ENCODE measurements at places on chromosomes 6 and 20. TPM values are rescaled to one million over a fixed set of nuclear protein-coding genes. Genes with fewer than 3 reads are reported as not detected.

DNA sequence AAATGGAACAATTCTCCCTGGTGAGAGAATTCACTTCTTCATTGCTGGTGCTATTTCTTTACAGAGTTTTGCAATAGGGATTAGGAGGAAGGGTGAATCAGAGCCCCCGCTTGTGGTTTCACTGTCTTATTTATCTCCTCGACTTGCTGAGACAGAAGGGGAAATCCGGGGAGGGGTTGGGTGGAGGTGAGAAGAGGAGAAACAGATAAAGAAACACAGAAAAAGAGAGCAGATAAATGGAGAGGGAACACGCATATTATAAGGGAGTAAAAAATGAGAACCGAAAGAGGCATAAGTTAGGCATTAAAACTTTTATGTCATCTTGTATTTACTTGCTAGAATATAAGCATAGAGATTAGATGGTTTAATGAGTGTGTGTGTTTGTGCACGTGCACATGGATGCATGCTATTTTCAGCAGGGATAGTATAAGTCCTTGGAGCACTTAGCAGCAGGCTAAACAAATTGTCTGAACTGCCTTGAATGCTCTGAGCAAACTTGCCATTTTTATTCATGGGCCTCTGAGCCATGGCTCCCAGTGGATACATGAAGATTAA, 105.0 kb downstream of the OLIG3 start:
- DNase-seq, result no peak

GRCh38 chr6:17703256-17703694, 3.5 kb downstream of the NUP153 start:
- no peak for DNase-seq

DNA sequence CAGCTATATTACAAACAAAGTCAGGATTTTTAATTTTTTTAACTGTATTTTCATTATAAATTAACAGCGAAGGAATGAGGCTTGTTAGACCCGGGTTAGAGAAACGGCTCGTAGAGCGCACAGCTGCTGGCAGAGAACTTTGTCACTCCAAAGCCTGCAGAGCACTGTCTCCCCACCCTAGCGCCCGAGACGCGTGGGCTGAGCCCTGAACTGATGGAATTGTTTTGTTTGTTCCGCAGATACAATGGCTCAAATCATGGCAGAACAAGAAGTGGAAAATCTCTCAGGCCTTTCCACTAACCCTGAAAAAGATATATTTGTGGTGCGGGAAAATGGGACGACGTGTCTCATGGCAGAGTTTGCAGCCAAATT, 810 bp downstream of the LAMP5 start:
- DNase-seq, result no peak

Gene TP53INP2
- 108 TPM for total RNA-seq

- DNase-seq, result peak; percentile 47
Measured at GRCh38 chr6:135162678-135163439, 18.2 kb upstream of the MYB start.

Gene TMEM151B
- not detected for total RNA-seq

GRCh38 chr6:122184401-122184827, 215.0 kb upstream of the HSF2 start:
- no peak for DNase-seq

DNA sequence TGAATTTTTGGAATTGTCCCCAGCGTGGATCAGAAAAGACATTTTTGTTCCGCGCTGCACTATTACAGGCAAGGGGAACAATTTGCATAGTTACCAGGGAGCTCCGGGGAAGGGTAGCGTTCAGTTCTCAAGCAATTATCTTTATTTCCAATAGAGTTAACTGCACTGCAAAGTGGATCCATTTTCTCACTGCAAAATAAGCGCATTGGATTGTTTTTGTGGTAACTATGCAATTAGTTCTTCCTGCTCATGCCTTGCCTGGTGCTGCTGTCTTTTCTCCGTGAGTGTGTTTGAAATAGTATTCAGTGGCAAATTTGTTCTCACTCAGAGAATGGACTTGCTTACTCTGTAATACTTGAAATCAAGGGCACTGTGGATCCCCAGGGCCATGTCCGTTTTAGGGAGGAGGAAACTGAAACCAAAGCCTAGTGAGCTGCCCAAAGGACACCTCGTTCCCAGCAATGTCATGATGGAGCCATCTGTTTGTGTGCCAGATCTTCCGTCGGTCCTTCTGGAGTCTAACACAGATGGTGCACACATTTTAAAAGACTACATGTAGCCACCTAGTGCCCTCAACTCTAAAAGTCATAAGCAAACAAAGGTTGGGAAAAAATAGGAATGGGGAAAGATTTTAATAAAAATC, 7.4 kb upstream of the PCK1 start:
- DNase-seq, result no peak

DNA sequence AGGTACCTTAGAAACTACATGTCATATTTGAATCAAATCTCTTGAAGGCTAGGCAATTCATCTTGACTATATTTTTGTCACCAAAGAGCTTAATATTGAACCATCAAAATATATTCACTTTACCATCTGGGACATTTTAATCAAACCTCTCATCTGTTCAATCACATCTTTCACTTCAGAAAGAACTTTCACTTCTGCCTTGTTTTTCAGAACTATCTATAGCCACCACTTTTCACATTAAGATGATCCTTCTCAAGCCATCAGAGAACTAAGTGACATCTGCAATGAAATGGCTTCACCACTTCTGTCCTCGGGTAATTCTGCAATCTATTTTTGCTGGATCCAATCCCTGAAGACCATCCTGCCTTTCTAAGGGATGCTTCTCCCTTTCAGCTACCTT, 57.8 kb downstream of the OR2B2 start:
- no peak for DNase-seq

Gene PRPH2
- total RNA-seq, result 0.30 TPM

Gene HLA-DRA
- total RNA-seq, result 82.4 TPM

DNA sequence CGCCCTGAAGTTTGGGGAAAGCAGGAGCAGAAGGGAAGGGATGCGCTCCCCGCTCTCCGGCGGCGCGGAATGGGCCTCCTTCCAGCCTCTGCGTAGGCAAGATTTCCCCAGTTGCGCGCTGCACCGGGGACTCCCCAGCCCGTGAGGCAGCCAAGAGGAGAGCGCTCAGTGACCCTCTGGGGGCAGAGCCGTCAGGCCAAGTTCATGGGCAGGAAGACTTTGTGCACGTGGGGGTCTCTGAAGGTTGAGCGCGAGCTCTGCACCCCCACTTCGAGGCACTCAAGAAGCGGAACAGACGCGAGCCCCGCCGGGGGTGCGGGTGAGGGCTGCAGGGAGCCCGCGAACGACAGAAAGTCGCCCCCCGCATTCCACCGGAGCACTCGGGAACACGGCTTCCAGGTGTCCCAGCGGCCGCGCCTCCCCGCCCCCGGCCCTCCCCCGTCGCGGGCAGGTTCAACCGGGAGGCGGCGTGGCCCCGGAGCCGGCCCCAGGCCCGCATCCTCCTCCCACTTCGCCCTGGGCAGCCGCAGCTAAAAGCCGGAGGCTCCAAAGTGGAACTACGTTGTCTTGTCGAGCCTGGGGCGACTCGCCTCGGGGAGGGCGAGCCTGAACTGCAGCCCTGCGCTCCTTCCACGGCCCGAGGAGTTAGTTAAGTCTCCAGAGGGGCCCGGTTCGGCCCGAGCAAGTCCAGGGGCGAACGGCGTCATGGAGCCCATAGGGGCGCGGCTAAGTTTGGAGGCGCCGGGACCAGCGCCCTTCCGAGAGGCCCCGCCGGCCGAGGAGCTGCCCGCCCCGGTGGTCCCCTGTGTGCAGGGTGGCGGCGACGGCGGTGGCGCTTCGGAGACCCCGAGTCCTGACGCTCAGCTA, at the start of gene PPP1R3G:
Gene PPP1R3G, plus strand, starts transcription at position 561 of the 867 bp plus-strand sequence. Its CDS starts 145 bp downstream, at position 706.
- DNase-seq, result peak; percentile 73

GRCh38 chr20:45342855-45343531, 5.2 kb downstream of the SDC4 start:
- no peak for DNase-seq

DNA sequence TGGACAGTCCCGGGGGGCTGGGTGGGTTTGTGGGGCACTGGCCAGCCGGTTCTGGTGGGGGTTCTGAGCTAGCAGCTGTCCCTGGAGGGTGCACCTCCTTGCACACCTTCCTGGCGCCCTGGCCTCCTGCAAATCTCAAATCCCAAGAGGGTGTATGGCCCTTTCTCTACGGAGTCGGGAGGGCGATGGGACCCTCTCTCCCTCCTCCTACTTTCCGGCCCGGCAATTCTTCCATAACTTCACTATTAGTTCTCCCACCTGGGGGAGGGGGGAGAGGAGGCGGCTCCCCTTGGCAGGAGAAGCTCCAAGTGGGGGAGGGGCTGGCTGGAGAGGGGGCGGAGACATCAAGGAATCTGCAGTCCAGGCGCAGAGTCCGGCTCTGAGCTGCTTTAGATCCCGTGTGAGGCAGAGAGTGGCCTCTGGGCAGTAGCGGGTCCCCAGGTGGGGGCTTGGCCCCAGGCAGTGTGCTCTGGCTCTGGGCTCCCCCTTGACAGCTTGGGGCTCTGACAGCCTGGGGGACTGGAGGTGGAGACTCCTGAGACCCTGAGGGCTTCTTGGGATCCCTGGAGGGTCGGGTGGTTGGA, 1.4 kb upstream of the LAMA5 start:
- no peak for DNase-seq

DNA sequence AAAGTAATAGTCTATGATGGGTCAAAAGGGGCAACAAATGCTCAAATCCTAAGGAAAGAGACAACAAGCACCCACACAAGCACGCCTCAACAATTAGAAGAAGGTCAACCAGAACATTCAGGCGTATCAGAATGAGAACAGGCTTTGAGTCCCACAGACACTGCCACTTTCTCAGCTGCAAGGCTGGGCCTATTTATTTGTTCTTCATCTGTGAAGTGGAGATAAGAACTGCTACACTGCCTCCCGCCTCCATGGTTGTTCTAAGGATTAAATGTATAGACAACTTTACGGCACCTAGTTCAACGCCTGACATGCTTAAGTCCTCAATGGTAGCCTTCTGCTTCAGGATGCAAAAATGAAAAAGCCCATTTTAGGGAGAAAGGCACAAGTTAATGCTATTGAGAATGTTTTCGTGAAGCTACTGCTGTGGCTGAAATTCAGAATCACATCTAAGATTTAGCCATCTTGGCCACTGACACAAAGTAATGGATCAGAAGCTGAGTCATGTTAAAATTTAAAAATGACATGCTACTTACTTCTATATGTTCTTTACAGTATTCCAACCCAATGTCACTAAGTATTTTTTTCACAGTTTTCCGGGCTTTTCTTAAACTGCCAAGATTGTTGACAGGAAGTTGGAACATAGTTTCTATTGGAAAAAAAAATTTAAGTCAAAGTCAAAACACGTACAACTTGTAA, 27.7 kb downstream of the ADNP start:
- no peak for DNase-seq

DNA sequence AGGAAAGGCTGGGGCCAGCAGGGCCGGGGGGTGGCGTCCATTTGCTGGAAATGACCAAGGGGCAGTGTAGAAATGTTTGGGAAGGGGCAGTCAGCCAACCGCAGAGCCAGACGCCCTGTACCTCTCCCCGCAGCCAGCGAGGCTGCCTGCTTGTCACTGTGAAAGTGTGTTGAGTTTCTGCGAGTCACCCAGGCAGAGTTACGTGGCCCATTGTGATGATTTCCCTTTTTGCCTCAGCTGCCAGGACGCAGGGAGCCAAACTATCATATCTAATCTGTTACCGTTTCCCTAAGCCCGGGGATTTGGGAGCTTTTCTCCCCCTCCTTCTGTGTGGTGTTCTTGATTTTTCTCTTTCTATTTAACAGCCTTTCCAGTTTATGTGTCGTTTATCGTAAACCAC, 67.9 kb upstream of the STX16 start:
- no peak for DNase-seq

GRCh38 chr6:107840636-107841274, 16.6 kb upstream of the SCML4 start:
- no peak for DNase-seq

GRCh38 chr20:60490217-60491050, 532.2 kb downstream of the CDH26 start:
- DNase-seq, result no peak

DNA sequence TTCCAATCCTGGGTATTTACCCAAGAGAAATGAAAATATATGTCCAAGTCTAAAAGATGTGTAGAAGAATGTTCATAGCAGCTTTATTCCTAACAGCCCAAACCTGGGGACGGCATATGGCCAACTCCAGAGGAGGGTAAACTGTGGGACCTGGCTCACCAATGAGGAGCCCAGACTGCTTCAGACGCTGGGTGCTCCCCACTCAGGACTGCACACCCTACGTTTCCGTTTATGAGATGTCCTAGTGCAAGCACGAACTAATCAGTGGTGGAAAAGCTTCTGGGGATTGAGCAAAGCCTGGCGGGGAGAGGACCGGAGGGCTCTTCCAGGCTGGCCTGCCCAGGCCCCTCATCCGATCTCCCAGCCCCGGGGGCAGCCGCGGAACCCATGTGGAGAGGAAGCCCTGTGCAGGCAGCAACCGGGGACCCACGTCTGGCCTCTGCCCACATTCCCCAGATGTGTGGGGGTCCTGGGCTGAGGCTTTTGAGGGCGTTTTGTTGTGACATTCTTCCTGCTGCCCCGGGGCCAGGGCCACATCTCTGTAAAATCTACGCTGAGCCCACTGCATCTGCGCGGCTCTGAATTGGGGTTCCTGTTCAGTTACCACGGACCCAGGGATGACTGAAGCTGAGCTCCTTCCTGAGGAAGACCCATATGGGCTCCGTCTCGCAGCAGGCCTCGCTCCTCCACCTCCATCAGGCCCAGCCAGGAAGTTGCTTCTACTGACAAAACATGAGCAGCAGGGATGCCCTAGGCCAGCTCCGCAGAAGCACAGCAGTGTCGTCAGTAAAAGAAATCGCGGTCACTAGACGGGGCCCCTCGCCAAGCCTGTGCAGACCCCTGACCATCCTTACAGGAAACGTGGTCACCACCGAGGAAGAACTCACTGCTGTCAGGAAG, 188.0 kb downstream of the DLL1 start:
- no peak for DNase-seq

GRCh38 chr6:168678588-168678987, 237.6 kb downstream of the SMOC2 start:
- peak; percentile 7 for DNase-seq

DNA sequence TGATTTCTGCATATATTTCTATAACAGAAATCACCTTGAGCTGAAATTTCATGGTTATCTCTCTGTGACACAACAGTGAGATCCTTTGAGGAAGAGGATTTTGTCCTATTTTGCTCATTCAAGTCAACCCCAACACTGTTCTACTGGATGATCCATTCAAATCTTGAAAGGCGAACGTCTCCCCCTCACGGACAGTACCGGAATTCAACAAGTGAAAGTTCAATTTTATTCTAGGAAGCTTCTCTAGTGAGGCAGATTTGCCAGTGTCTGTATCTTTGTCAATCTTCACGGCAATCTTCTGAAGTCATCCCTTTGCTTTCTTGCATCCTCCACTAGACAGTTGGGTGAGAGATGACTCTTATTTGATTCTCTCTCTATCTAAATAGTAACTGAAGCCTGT, 91.7 kb upstream of the PDE7B start:
- DNase-seq, result no peak

GRCh38 chr6:135904666-135905065, 53.2 kb downstream of the PDE7B start:
- no peak for DNase-seq

Gene ACTL10
- 0.22 TPM for total RNA-seq

- DNase-seq, result no peak
Measured at GRCh38 chr6:17473554-17473953, 80.2 kb downstream of the CAP2 start.

- DNase-seq, result no peak
Measured at GRCh38 chr6:5552243-5552642, 290.9 kb downstream of the FARS2 start.

GRCh38 chr6:111829998-111830397, 43.3 kb downstream of the FYN start:
- DNase-seq, result no peak

Gene EDN3
- total RNA-seq, result not detected

Gene PNPLA1
- not detected for total RNA-seq

Gene MAP7
- total RNA-seq, result 2.1 TPM

- peak; percentile 45 for DNase-seq
Measured at GRCh38 chr6:22108199-22108598, 188.6 kb downstream of the PRL start.

All from Right ventricle myocardium superior (tissue), 1 donor.